ENCODE measurements at places on chromosomes 7 and 10.
A peak's percentile ranks its signal among the peaks of the same experiment; 100 is the strongest.

DNA sequence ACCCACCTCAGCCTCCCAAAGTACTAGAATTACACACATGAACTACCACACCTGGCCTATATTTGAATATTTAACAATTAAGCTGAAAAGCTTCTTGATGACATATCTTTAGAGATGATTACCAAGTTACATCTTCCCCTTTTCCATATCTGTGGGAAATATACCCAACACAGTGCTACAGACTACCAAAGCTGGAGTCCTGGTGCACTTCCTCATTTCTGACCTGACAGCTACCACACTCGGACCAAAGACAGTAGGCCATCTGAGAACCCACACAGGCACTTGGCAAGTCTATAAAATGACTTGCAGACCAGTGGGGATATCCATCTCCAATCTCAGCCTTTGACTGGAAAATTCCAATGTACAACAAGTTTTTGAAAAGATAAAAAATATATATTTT is 270.4 kb upstream of the KLF14 start:
- no peak for DNase-seq

DNA sequence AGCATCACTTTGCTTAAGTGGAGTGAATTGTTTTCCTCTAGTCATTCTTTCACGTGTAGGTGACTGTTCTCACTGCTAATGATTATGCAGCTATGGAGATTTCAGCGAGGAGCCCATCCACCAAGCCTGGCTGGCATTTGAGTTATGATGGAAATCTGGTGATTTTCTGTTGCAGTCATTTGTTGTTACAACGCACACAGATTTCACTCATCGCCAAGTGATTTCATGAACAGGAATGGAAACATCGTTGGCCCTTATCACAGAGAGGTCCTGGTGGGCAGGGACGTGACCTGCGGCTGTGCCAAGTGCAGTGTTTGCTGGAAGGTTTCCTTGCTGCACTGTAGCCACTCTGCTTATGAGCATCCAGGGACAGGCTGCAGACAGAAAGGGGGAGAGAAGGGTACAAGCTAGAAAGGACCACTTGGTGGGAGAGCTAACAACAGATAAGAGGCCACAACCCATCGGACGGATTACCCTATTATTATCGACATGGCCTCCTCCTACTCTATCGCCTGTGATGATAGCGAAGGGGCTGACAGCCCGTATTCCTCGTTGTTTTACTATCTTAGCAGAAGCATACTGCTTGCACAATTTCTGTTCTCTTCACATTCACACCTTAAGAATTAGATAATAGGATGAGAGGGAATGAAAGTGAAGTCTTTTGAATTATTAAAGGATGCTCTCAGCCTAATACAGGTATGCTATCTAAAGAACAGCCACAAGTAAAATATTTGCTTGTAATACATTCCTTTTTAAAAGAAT is 99.0 kb upstream of the PITRM1 start:
- DNase-seq = no peak

DNA sequence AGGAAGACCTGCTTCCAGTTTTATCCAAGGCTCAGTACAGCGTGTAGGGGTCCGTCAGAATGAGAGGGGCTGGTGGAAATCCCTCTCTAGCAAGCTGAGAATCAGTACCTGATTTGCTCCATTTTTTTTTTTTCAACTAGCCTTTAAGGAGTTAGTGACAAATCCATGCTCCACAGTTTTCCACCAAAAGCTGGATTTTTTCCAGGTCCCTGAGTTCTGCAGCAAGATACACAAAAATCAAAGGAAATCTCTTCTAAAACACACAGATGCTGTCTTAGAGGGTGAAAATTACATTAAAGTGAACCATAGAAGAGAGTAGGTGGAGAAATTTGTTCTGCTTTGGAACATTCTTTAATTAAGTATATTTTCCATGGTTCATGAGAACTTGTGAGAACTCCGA is 30.4 kb downstream of the MDFIC start:
- no peak for DNase-seq

GRCh38 chr10:58675321-58675720 is 162.6 kb downstream of the BICC1 start:
- no peak for DNase-seq

DNA sequence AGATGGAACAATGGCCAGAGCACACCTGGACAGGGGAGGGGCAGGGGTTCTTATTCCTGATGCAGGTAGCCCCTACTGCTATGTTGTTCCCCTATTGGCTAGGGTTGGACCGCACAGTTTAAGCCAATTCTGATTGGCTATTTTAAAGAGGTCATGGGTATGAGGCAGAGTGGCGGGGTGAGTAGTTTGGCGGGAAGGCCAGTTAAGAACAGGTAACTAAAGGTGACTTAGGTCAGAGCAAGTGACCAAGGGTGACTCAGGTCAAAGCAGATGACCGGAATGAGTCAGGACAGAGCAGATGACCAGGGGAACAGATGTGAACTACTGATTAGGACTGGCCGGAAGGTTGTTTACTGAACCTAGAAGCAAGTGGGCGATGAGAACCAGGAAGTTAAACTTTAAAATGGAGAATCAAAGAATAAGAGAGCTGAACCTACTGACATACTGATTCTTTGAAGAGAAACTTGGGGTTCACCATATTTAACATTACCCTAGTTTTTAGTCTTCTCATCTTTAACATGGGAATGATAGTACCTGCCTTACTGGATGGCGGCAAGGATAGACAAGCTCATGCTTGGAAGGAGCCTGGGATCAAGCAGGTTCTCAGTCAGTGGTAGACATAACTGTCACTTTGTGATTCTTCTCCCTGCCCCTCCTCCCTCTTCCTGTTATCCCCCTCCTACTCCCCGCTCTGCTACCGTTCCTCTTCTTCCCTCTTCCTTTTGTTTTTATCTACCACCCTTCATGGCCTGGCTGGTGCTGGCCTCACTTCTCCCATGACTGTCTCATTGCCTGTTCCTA is 55.0 kb downstream of the CCNY start:
- no peak for DNase-seq

- peak; percentile 42 for DNase-seq
Measured at GRCh38 chr7:119935418-119936025, 337.5 kb upstream of the KCND2 start.

- DNase-seq = no peak
Measured at GRCh38 chr10:74433993-74434392, 283.0 kb downstream of the ADK start.

GRCh38 chr7:28955718-28956607 is 2.2 kb downstream of the TRIL start:
- no peak for DNase-seq

GRCh38 chr7:84372155-84372621 is 177.6 kb upstream of the SEMA3A start:
- peak; percentile 86 for DNase-seq

DNA sequence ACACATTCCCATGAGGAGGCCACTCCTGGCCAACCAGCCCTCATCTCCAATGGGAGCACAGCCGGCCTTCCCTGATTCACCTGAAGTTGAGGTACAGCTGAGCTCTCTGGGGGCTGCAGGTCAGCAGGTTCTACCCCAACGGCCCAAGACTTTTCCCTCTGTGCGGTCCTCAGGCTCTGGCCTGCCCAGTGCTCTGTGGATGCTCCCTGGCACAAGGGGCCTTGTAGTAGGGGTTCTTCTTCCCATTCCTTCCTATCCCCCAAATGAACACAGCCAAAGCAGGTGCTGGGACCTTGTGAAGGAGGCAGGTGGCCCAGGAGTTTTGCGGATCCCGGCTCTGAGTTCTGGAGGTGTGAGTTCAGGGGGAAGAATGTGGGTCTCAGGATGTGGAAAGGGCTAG is 72.2 kb downstream of the PLXNA4 start:
- DNase-seq = no peak

- no peak for DNase-seq
Measured at GRCh38 chr10:53276797-53277196, 504.2 kb upstream of the MBL2 start.

- DNase-seq = no peak
Measured at GRCh38 chr7:747186-747585, 20.1 kb upstream of the PRKAR1B start.

DNA sequence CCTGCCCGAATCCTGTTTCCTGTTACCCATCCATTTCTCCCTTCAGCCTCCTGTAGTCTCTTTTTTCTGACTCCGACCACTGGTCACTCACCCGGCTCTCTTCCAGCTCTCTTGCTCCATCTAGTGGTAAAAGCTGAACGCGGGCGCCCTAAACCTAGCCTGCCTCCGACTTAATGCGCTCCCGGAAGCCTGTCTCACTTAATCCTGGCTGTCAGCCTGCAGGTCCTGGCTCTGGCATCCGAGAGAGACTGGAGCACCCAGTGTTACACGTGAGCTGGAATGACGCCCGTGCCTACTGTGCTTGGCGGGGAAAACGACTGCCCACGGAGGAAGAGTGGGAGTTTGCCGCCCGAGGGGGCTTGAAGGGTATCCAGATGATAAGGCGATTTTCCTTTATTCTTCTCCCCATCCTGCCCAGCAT is 10.3 kb downstream of the SUMF2 start:
- peak; percentile 87 for DNase-seq

- no peak for DNase-seq
Measured at GRCh38 chr10:129329385-129330055, 137.5 kb upstream of the MGMT start.

- DNase-seq = peak; percentile 45
Measured at GRCh38 chr10:122878799-122879338, 512 bp downstream of the FAM24B start.

DNA sequence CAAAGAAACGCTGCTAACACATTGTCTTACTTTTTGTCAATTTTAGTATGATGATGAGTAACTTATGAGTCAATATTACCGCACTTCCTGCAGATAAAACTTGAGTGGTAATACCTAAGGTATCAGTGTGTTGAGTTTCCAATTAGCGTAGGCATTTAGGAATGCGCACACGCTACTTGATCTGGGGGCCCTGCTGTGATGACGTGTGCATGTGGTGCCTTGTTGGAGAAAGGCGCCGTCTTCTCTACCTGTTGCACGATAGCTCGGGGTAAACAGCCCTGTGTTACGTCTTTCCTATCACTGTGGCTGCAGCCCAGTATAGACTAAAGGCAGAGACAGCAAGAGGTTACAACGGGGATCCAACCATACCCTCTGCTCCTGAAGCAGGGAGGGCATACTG is 476.8 kb upstream of the ADARB2 start:
- DNase-seq = peak; percentile 6

GRCh38 chr10:7318836-7319235 is 92.0 kb downstream of the SFMBT2 start:
- DNase-seq = no peak

GRCh38 chr7:150703209-150703608 is 13.2 kb upstream of the GIMAP1 start:
- no peak for DNase-seq

DNA sequence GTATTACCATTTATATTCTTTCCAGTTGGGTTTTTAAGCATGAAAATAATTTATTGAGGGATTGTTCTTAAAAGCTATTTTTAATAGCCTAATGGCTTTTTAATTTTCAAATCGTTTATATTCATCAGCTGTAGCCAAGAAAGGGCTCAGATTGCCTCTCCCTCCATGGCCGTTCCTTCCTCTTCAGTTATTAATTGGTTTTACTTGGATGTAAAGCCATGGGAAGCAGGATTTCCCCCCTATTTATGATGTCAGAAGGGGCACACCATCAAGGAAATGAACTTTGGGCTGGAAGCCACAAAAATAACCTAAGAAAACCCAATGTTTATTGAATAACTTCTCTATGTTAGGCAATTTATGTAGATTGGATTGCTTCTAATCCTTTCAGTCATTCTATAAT is 656.3 kb downstream of the TYW1 start:
- DNase-seq = no peak

GRCh38 chr10:131770946-131771633 is 129.7 kb upstream of the PPP2R2D start:
- DNase-seq = no peak

GRCh38 chr7:4814433-4814832 is 39.0 kb downstream of the AP5Z1 start:
- no peak for DNase-seq

DNA sequence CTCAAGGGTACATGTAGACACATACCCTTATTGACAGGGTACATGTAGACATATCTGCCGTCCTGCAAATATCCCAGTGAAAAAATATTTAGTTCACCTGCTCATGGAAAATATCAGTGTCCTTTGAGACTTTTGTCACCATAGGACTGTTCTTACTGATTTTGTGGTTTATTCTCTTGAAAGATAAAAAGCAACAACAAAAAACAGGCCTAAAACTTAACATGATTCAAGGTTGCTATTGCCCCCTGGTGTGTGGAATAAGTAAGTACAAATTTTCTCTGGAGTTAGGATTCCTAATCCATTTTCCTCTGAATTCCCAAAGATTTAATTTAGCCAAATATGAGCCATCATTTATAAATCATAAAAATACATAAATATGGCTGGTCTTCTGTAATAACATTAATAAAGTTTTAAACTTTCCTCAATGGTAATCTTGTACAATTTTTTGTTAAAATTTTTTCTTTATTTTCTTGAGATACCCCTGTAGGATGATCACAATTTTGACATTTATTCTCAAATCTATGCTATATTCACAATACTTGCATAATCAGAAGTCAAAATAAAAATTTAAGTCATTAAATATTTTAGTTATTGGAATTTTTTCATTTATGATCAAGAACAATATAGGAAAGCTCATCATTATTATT is 741.4 kb upstream of the POT1 start:
- DNase-seq = peak; percentile 15

DNA sequence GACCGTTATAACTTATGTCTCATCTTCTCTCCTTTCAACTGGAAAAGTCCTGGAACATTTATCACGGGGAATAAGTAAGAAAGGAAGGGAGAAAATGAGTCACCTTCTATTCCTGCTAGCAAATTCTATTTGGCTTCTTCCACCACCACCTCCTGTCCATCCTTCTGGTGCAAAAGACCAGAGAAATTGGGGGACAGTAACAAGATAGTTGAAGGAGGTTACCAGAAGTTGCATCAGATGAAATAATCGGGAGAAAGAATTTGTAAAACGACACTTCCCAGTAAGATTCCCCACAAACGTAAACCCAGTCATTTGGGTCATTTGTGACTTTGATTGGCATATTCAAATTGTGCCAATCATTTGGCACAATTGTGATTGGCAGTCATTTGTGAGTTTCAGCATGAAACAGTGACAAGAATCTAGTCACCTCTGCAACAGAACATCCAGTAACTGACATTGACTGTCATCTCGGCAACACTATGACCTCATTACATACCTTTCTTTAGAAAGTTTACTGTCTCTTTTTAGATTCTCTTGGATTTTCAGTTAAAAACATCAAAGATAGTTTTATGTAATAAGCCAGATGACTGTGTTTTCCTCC is 51.3 kb upstream of the PIK3CG start:
- DNase-seq = peak; percentile 17

- DNase-seq = peak; percentile 79
Measured at GRCh38 chr10:79241990-79242619, 105.2 kb upstream of the PPIF start.

All from ELR (cell line).